ENCODE measurements at places on chromosomes 13 and 19.

GRCh38 chr19:43682824-43683661 is 13.1 kb upstream of the PLAUR start:
- no peak for DNase-seq

DNA sequence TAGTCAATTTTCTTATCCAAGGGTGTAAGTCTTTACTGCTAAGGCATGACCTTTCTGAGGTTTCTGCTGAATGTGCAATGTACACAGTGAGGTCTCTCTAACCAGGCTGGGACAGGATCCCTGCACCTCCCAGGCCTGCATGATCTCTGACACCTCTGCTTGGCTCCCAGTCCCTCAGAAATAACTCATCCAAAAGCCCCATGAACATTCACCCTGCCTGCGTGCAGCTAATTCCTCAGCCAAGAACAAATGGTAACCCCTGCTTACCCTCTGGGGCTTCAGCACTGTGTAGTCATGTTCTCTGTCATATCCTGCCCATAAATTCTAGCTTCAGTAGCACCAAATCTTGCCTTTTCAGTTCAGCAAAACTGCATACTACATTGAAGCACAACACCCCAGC is 1146.3 kb upstream of the MIR17HG start:
- DNase-seq, result no peak

- DNase-seq, result no peak
Measured at GRCh38 chr13:100673713-100674571, 653 bp downstream of the TMTC4 start.

GRCh38 chr19:48873476-48874302 is 1.5 kb downstream of the PPP1R15A start:
- no peak for DNase-seq

DNA sequence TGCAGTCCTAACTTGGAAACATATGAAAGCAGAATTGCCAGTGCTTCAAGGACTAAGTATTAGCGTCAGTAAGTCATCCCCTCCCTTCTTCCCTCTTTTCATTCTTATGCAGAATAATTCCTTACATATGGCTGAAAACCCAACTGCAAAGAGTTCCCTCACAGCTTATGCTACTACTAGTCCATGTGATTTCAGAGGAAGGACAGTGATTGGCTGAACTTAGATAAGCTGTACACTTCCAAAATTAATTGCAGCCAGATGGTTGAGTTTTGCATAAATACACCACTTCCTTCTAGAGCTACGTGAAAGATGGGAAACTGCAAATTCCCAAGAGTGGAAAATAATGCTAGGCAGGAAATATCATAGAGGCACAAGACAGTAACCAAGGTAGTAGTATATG is 730.4 kb downstream of the OLFM4 start:
- DNase-seq, result no peak

DNA sequence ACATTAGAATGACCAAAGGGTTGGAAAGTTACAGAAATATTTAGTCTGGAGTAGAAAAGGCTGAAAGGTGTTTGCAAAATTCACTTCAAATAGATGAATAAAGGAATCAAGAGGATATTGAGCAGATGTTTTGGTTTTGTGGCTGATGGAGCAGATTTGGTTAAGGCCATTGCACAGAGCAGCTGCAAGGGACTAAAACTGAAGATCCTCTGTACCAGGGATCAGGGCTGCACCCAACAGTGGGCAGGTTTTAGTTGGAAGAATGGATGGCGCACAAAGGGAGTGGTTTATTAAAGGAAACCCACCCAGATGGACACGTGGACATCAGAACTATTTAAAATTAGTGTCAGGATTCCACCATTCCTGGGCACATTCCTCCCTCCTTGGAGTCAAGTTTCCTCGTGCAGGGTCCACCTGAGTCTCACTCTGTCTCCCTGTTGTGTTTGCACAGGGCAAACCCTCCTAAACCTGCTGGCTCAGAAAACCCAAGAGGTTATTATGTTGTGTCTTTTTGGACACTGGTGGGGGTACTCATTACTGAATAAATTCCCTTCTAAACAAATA is 9.2 kb upstream of the UBAC2 start:
- no peak for DNase-seq

DNA sequence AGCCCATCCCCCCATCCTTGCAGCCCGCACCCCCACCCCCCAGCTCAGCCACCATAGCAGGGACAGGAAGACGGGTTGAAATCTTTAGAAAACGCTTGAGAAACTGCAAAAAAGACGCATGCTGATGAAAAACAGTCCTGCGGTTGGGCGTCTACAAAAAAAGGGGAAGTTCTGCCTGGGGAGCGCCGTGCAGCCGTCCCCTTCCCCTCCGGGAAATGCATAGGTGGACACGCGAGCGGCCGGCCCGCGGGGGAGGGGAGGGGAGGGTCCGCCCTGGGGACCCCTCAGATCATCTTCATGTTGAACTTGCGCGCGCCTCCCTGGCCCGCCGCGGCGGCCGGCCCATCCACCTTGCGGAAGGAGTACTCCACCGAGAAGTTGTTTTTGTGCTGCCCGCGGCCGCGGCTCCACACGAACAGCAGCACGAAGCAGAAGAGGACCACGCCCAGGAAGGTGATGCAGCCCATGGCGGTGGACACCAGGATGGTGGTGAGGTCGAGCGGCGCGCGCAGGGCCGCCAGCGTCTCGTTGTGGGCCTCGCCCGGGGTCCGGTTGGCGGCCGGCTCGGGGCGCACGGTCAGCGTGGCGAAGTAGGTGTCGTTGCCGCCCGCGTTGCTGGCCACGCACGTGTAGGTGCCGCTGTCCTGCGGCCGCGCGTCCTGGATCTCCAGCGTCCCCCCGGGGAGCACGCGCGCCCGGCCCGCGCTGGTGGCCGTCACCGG is 7.9 kb upstream of the PEAK3 start:
- no peak for DNase-seq

All from sciatic nerve (tissue), 2 donors.